Fibroblast of skin of left quadriceps (primary cell): ENCODE measurements at places on chromosomes 3 and 15.

- peak; percentile 62 for DNase-seq
Observed at GRCh38 chr3:114624571-114625181, 330.8 kb downstream of the TIGIT start.

DNA sequence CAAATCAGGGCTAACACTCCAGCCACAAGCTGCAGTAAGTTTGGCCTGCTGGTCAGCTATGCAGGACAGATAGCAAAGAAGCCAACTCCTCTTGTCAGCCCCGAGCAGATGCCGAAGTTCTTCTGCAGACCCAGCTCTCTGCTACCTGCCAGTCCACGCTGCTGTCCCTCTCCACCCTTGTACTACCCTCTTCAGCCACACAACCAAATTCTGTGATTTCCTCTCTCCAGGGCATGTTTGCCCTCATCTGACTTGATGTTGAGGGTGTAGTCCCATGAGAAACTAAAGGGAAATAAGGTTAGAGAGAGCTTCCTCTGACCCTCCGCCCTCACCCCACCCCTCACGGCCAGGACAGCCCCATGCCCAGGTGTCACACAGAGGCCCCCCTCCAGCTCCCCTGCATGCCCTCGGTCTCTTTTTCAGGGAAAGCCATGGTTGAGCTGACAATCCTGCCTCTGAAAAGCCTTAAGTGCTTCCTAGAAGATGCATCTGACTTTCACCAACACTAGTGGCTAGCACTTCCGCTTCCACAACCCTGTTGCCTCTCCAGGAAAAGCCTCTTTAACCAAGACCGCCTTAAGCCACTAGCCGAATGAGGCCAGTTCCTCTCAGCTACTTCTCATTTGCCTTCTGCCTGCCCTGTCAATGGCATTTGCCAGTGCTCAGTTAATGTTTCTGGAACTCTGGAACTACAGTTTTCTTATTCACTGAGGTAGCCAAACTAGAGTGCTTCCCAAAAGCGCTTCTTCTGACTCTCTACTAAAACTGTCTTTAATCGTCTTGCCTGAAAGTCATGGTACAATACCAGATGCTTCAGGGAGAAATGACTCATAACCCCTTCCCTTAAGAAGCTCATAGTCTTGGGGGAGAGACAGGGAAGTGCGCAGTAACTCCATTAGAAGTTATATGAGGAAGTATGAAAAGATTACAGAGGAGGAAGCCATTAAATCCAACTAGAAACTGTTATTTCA, 300.4 kb upstream of the STT3B start:
- no peak for DNase-seq

DNA sequence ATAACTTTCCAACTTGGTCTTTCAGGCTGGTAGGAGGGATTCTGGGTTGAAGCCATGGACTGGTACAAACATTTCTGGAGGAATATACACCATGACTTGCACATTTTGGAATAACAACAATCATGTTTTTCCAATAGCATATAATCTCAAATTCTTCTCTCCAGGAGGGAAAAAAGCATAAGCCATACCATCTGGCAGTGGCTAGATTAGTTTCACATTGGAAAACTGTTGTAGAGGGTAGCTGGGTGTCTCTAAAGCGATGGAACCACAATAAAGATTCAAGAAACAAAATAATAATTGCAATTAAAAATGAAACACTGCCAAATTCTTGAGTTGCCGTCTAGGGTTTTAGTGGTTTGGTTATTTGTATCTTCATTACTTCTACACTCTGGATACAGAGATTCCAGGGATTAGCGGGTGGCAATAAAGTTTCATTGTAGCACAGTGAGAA, 278.5 kb upstream of the RASGRP1 start:
- peak; percentile 85 for DNase-seq

GRCh38 chr15:99361545-99362185, 110.4 kb downstream of the LRRC28 start:
- no peak for DNase-seq

DNA sequence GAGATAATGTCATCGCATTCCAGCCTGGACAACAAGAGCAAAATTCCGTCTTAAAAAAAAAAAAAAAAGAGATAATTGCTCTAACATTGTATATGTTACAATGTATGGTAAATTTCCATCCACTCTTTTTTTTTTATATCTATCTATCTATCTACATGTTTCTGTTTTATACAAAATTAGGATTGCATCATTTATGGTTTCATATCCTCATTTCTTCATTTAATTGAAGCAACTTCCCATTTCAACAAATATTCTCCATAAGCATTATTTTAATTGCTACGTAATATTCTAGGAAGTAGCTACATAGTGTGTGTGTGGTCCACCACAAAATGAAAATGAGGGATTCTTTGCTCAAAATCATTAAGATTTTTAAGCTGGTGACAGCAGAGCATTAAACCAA, 18.4 kb downstream of the RBP1 start:
- DNase-seq, result no peak

DNA sequence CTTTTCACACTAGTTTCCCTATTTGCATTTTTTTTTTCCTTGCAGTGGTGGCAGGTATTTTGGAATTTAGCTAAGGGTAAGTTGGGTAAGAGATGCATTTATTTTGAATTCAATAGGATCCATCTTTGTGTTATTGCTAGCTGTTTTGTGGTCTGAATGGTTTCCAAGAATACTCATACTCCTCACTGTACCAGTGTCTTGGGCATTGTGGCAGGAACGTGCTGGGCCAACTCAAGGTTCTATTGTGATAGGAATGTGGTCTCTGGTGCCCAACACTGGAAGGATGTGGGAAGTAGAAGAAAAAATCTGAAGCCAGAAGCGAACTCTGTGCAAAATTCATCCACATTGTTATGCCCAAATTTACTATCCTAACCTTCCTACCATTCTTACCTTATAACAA, 135.6 kb downstream of the RBMS3 start:
- no peak for DNase-seq

- no peak for DNase-seq
Observed at GRCh38 chr3:72238801-72239200, 453.9 kb upstream of the PROK2 start.

- no peak for DNase-seq
Observed at GRCh38 chr3:7520059-7520458, 659.1 kb downstream of the GRM7 start.

DNA sequence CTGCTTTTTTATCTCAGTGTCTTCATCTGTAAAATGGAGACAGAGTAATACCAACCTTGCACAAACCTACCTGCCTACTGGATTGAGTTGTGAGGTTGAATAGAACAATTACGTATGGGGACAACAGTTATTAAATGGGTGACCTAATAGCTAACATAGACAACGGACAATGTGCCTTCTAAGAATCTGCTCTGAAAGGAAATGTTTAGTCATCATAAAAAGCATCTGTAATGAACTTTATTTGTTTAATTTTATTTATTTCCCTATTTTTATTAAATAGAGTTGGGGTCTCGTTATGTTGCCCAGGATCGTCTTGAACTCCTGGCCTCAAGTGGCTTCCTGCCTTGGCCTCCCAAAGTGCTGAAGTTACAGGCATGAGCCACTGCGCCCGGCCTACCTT, 59.2 kb upstream of the C15orf61 start:
- DNase-seq, result no peak

DNA sequence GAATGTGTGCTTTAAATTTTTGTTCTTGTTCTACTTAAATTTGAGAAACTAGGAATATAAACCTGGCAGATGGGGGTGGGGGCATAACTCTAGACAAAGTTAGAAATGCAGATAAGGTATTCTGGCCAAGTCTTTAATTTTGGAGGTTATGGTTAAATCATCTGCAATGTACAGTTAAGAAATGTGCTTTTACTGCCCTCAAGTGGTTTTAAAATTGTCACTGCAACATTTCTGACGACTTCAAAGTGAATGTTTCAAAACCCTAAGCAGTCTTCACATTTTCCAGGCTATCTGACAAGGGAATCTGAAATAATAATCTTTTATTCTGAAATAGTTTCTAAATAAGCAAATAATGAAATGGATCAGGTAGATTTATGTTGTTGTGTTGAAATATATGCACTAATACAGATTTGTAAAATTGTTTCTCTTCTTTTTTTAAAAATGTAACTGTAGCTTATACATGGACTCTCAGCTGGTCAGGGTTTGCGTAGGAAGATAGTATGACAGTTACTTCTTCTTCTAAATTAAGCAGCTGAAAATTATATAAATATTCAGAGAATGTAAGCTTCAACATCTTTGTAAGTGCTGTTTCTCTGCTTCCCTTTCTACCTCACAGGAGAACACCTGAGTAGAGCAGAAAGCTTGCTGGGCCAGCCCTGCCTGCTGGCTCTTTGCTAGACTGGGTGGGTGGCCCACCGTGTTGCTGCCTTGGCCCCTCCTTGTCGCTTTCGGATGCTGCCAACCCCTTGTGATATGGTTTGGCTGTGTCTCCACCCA, 45.0 kb downstream of the SUCNR1 start:
- DNase-seq, result no peak

GRCh38 chr3:134850761-134851160, 55.7 kb downstream of the EPHB1 start:
- DNase-seq, result no peak
